NCI-H1105 treated with DMSO at 0.1 percent for 48 hours (cell line): ENCODE measurements at places on chromosomes 12 and 14.

DNA sequence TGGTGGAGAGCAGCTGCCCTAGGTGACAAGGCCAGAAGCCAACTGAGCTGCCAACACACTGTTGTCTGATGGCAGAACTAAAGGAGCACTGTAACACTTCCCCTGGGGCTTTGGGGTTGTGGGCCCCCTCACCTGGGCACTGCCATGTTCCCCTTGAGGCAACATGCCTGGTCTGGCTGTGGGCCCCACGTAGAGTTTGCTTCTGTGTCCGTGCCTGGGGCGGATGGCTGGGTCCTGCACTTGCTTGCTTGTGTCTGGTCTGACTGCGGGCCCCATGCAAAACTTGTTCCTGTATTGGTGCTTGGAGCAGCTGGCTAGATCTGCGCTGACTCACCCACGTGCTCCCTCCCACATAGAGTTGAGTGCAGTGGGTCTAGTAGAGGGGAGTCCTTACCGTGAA is 78.4 kb downstream of the MNAT1 start:
- DNase-seq: no peak

DNA sequence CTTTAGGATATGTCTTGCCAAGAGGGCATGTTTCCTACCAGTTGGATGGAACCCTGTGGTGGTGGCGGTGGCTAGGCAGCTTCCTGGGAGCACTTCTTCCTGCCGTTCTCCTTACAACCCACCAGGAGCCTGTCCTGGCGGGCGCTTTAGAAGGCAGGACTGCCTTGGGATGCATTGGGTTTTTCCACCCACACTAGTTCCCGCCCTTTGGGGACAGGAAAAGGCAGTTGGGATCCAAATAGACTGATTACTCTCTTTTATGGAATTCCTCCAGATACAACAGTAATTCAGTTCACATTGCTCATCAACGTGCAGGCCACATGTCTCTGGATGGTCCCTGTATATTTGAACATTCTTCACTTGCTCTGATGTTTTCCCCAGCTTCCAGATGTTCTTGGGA is 305.7 kb upstream of the SSTR1 start:
- DNase-seq: no peak

- no peak for DNase-seq
Observed at GRCh38 chr12:88145567-88146505, 3.7 kb downstream of the TMTC3 start.

- DNase-seq: no peak
Observed at GRCh38 chr14:37142835-37143401, 29.5 kb downstream of the SLC25A21 start.

GRCh38 chr14:96592591-96593386 is 90.6 kb downstream of the PAPOLA start:
- DNase-seq: no peak

GRCh38 chr12:49635656-49636055 is 12.3 kb downstream of the PRPF40B start:
- DNase-seq: no peak

DNA sequence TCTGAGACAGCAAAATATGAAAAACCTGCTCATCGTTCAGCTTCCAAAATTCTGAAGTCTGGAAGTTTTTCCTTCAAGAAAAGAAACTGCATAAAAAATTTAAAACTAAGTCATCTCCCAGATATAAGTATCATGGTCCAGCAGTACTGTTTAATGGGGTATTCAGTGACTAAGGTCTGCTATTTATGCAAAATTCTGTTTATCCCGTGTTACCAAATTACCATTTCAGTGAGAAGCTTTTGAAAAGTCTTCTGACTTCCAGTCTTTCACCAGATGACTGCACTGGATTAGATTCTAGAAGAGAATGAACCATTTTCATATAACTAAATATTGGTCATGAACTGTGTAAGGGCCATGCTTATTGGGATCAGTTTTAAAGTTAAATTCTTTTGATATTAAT is 67.9 kb downstream of the TMEM260 start:
- no peak for DNase-seq

- no peak for DNase-seq
Observed at GRCh38 chr12:113950873-113951272, 15.3 kb downstream of the RBM19 start.

DNA sequence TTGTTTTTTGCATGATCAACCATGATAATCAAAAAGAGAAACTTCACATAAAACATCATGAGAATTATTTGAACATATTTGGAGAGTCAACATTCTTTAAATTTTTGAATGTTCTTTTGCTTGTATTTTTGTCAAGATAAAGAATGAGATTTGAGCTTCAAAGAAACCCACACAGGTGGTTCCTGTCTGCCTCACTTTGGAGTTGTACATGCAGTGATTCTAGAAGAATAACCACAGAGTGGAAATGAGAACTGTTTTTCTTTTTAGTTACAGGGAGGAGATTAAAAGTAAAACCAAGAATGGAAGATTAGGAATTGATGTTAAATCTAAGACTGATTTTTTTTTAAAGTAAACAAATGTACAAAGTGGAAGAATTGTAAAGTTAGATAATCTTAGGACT is 2.3 kb upstream of the ZNF705A start:
- no peak for DNase-seq

DNA sequence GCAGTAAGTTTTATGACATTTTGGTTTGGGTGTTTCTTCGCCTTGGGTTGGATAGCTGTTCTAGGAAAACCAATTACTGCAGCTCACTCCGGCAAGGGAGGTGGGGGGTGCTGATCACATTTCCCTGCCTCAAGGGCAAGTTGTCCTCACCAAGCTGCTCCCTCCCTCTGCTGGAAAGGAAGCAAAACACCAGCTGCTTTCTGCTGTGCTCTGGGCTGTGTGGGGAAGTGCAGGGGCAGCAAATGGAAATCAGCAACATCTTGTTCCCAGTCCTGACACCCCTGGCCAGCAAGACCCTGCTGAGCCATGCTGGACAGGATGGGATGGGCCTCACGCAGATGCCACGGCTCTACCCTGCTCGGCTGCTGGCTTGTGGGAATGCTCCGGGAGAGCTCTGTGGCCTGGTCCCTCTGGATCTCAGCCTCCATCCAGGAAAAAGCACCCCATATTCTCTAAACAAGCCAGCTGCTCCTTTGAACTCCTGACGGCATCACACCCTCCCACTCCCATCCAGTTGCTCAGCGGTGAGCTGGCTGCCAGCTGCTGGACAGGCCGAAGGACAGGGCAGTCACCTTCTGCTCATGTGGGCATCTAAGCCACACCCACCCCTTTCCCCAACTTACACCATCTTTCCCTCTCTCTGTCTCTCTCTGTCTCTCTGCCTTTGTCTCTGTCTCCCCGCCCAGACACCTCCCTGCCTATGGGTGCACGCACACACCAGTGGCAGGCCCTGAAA is 52.4 kb upstream of the EIF5 start:
- no peak for DNase-seq

DNA sequence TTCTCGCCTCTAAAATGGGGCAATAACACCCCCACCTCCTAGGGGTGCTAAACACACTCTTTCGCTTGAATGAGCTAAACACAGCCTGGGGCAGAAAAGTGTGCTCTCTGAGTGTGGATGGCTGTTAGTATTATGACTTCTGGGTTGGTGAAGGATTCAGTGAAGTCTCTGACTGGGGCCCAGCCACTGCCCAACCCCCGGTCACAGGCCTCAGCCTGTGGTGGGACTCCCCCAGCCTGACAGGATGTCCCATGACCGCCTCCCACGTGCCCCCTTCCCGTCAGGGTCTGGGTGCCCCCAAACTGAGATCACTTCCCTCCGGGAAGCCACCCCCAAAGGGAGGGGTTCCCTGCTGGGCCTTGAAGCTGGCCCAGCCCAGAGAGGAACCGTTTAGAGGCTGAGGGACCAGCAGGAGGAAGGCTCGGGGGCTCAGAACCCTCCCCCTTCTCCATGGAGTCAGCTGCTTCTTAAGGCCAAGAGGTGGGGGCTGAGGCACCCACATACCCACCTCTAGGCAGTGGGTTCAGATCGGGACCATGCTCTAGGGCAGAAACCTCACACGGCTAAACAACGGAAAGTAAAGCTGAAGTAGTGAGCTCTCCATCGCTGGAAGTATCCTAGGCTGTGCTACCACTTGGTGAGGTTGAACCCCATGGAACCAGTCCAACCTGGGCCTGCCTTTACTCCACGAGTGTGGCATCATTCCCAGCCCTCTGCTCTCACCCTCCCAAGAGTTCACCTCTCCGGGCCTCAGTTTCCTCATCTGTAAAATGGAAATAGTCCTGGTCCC is 13.8 kb downstream of the DTX1 start:
- DNase-seq: no peak

GRCh38 chr12:122729583-122730214 is 945 bp downstream of the HCAR1 start:
- no peak for DNase-seq

DNA sequence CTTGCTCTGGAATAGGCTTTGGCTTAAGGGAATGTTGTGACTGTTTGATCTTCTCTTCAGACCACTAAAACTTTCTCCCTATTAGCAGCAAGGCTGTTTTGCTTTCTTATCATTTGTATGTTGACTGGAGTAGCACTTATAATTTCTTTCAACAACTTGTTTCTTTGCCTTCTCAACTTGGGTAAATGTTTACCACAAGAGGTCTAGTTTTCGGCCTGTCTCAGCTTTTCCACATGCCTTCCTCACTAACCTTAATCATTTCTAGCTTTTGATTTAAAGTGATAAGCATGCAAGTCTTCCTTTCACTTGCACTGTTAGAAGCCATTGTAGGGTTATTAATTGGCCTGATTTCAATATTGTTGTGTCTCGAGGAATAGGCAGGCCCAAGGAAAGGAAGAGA is 126.7 kb upstream of the AEBP2 start:
- DNase-seq: no peak

DNA sequence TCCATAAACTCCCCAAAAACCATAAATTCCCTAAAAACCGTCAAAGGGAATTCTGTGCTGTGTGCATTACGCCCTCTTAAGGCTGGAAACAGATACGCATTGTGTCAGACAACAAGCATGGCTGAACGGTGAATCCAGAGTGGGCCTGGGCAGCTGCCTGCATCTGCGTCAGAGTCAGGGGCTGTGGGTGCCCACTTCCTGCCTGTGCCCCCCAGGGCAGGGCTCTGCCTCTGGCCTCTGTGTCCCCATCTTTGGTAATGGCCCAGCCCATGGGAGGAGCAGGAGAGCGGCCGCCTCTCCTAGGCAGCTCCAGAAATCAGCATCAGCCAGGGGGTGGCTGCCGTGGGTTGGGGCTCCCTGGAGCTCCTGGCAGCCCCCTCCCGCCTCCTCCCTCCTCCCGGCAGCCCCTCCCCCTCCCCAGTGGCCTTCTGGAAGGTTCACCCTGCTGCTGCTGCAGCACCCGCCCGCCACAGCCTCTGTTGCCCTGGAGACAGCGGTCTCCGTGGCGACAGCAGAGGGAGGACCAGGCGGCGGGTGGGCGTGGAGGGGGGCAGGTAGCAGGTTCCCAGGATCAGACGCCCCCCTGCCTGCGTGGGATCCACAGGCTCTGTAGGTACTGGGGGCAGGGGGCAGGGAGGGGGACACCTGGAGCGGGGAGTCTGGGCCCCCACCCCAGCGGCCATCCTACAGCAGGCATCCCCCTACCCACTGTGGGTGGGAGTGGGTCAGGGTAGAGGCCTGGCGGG is 5.9 kb downstream of the MMP17 start:
- no peak for DNase-seq

GRCh38 chr12:124480469-124481256 is 86.7 kb downstream of the NCOR2 start:
- DNase-seq: no peak

- DNase-seq: no peak
Observed at GRCh38 chr14:105939810-105940508, 413.6 kb downstream of the TMEM121 start.

DNA sequence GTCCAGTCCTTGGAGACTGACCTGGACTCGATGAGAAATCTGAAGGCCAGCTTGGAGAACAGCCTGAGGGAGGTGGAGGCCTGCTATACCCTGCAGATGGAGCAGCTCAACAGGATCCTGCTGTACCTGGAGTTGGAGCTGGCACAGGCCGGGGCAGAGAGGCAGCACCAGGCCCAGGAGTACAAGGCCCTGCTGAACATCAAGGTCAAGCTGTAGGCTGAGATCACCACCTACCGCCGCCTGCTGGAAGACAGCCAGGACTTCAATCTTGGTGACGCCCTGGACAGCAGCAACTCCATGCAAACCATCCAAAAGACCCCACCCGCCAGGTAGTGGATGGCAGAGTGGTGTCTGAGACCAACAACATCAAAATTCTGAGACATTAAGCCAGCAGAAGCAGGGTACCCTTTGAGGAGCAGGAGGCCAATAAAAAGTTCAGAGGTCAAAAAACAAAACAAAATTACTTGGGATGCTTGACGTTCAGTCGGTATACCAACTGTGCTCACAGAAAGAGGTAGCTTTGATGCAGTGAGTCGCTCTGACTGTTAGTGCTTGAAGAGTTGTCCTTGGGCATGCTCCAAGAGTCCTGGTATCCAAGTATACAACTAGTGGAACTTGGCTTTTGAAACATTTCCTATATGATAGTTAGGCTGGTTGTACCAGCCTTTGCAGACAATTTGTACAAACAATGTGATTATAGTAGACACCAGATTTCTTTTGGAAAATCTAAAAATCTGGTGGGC is 4.8 kb downstream of the MED6 start:
- no peak for DNase-seq

DNA sequence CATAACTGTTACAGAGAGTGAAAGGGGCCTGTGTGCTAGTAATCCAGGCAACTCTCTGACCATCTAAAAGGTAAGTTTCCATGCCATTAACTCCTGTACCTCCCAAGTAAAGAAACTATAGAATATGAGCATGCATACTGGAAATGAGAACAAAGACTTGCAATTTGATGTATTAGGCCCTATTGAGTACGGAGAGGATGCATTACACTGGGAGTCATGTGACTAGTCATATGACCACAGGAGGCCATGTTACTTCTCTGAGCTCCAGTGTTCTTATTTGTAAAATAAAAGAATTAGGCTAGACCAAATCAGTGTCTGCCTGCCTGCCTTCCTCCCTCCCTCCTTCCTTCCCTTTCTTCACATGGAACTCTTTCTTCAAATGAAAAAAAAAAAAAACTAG is 440.1 kb upstream of the CCDC196 start:
- no peak for DNase-seq

DNA sequence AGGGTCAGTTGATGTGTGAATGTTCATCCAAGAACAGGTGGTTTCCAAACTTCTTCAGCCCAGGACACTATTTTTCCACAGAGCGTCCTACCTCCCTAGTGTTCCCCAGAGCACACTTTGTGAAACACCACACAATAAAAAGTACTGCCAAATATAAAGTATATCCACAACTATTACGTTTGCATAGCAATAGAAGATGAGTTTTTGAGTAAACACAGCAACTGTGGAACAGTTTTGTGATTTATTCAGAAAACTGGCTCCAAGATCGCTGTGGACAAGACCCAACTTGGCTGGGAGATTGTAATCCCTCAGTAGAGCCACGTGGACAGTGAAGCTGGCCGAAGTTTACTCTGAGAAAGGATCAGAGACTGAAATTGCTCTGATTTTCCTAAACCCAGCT is 14.5 kb upstream of the MAP1LC3B2 start:
- DNase-seq: no peak
